ENCODE measurements at places on chromosomes 4 and X.

DNA sequence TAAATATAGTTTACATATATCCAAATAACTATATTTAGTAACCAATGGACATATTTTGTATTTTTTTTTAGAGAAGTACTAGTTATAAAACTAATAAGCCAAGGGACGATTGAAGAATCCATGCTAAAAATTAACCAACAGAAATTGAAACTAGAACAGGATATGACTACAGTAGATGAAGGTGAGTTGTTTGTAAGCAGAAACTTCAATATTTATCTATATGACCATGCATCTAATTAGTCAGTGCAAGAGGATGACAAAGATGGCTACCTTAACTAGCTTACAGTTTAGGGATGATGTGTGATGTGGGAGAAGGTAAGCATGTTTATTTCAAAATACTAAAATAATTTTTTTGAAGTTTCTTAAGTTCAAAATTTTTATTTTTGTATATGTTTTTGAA is 57.7 kb downstream of the HPGDS start:
- no peak for DNase-seq

GRCh38 chr4:183332447-183332846 is 10.2 kb upstream of the CLDN24 start:
- no peak for DNase-seq

DNA sequence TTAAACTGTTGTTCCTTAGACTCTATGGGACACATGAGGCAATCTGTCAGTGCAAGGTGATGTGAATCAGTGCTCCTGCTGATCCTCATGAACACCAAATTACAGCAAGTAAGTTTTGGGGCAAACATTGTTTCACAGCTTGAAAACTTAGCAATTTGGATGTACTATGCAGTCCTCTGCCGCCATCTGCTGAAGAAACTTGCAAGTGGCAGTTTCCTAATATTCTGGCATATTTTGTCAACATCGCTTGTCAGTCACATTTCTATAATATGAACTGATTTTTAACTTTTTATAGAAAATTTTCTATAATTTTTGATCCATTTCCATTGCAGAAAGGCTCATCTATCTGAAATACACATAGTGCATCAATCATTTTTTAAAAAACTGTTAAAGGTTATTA is 56.3 kb downstream of the ZAR1 start:
- DNase-seq: no peak

- DNase-seq: no peak
These were observed 189.9 kb downstream of the INPP4B start for GRCh38 chr4:142656178-142656577.

DNA sequence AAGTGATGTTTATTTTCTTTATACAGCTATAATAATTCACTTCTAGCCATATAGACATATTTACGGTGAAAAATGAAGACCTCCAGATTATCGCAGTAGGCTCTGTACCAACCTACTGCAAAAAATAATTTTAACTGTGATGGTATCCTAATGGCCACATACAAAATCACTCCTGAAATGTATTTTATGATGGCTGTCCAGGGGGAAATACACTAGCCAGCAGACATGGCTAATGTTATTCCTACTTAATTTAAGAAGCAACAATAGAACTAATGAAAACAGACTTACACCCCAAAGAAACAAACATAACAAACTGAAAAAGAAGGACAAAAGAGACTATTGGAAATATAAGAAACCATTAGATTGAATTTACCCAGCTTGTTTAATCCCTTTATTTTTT is 4.6 kb downstream of the NKX6-1 start:
- DNase-seq: no peak

DNA sequence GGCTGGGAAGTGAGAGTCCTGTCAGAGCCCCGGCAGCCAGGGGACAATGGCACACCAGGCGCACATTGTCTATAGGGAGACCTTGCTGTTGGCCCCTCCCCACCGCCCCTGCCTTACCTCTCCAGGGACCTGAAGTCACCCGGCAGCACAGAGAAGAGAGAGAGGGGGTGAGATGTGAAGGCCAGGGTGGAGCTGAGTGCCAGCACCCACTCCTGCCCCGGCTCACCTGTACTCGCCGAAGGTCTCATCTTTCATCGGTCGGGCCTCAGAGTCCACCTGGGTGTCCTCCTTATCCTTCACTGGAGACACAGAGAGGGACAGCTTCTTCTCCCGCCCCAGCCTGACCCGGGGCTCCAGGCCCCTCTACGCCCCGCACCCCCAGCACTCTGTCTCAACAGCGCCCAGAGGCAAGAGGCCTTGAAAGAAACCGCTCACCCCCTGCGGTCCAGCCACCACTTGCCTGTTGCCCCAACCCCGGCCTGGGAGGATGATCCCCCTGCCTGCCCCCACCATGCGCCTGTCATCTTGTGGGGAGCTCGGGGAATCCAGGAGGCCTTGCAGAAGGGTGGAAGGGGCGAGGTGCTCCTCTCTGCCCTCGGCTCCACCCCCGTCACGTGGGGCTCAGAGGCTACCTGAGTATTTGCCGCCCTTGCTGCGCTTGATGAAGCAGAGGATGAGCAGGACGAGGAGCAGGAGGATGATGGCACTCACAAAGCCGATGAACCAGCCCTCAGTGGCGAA is 22.6 kb downstream of the L1CAM start:
- no peak for DNase-seq

- no peak for DNase-seq
These were observed 28.8 kb downstream of the NKX6-1 start for GRCh38 chr4:84470204-84470785.

- DNase-seq: no peak
These were observed at the start of gene ZFYVE28 for GRCh38 chr4:2417765-2418649. Gene ZFYVE28 (minus strand): TSS chr4:2418645. CDS start chr4:2418323, 322 bp downstream.

DNA sequence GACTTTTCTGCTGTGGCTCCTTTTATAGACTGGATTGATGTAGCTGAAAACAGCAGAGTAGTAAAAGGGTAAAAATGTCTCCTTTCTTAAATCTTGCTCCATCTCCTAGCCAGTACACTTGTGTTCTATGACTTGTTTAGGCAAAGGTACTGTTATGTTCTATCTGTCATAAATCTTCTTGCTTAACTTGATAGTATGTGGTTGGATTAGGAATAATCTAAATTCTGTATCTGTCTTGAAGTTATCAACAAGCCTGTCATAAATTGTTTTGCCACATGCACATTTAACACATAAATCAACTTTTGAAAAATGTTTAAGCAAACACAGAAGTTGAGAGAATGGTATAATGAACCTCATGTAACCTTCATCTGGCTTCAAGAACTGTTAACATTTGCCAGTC is 157.0 kb downstream of the FRAS1 start:
- no peak for DNase-seq

DNA sequence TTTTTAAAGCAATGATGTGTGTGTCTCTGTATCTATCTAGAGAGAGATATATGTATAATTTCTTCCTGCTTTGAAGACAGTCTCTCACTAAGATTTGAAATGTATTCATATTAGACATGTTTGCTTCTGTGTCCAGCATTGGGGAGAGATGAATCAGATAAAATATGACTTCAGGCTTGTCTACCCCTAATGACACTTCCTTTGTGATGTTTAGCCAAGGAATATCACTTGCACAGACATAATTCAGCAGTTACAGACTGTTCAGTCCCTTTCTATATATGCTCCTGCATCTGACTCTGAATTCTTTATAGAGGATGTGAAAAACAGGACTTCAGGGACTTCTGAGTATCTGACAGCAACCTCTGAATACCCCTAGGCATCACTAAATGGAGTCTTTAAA is 158.4 kb downstream of the DCLK2 start:
- DNase-seq: no peak

- DNase-seq: no peak
These were observed 20.7 kb upstream of the GRXCR1 start for GRCh38 chr4:42871671-42872290.

GRCh38 chr4:52983563-52984303 is 121.6 kb downstream of the RASL11B start:
- no peak for DNase-seq

DNA sequence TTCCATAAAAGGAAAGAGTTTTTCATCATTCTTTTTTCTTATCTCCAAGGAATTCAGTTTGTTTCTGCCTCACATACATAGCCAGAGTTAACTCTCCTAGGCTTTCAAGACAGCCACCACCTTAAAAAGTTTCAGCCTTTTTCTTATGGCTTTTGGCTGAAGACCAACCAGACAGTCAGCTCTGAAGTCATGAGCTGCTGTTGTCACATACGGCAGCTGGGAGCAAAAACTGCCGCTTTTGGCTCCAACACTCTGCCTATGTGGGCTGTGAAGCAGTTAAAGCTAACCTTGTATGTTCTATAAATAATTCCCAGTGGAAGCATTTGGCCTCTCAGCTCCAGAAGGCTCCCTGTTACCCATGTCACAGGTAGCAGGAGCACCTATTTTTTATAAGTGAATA is 104.1 kb downstream of the KLHL4 start:
- DNase-seq: no peak

DNA sequence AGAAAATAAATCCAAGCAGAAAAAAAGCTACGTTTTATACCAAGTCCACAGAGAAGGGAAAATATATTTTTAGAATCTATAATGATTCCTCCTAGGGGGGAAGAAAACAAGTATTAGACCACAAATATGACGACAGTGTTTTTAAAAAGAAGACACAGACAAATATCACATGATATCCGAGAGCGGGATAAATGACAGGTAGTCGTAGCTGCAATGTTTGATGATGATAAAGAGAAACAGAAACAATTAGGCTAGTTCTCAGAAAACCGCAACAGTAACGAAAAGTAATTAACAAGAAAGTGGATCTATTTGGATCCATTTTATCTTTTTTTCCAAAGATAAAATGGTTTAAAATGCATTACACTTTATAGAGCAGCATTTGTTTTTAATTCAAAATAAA is 918 bp downstream of the HAUS3 start:
- DNase-seq: no peak

DNA sequence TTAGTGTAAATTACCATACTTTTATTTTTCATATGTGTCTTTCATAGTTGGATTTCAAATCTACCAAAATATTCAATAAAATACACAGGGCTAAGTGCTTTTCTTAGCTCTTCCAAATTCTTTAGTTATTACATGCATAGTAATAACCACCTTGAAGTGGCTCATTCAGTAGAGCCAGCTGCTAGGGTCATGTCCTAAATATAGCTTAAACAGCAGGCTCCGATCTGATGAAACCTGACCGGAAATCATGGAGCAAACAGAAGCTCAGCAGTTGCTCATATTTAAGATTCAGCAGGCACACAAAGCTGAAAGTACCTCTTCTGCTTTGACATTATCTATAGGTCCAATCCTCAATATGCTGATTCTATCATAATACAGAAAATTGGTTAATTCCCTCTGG is 1470.4 kb downstream of the ADGRL3 start:
- DNase-seq: no peak

- no peak for DNase-seq
These were observed 294.6 kb upstream of the NRK start for GRCh38 chrX:105527759-105528158.

DNA sequence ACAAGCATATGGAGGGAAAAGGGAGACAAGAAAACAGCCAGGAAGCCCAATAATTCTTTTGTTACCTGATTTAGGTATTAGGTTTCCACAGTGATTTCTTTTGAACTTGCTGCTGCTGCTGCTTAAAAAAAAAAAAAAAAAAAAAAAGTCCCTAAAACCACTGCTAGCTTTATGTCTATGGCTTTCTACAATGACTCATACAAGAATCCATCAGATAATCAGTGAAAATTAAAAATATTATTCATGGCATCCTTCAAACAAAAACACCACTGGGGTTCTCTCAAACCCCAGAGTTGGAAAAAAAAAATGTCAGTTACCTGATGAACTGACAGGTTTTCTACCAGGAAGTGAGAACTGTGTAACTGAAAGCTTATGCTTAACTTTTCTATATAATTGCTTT is 14.3 kb downstream of the EPHA5 start:
- DNase-seq: no peak

DNA sequence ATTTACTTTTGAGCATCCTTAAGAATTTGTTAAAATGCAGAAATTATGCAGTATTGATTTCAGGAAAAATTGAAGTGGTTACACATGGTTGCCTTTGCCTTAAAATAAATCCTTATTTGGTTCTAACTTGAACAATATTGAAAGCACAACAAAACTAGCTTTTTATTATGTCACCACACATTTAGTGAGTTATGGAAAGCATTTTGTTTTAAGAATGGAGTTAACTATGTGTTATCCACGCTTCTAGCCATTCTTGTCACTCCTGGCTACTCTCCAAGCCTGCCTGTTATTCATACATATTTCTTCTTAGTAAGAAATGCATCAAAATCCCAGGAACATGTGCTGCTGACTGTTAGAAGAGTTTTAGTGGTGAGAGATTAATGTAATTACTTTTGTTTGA is 73.9 kb downstream of the FAT4 start:
- DNase-seq: no peak

DNA sequence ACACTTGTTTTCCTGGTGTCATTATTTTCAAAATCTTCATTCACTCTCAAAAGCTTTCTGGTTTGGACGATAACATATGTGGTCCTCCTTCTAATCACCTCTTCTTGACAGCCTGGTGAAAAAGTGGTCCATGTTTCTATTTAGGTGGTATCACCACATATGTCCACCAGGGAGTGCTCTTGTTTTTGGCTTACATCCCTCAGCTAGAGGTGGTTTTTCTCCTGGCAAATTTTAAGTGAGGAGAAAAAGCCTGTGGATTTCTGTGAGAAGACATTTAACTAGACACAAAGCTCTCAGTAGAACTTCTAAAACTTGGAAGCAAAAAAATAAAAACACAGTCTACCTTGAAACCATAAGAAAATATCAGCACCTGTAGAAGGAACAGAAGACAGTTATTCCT is 58.0 kb upstream of the FRMPD4 start:
- no peak for DNase-seq

- no peak for DNase-seq
These were observed 102.7 kb downstream of the PHOX2B start for GRCh38 chr4:41645728-41646390.

GRCh38 chrX:99857455-99857854 is 552.6 kb downstream of the PCDH19 start:
- DNase-seq: no peak

DNA sequence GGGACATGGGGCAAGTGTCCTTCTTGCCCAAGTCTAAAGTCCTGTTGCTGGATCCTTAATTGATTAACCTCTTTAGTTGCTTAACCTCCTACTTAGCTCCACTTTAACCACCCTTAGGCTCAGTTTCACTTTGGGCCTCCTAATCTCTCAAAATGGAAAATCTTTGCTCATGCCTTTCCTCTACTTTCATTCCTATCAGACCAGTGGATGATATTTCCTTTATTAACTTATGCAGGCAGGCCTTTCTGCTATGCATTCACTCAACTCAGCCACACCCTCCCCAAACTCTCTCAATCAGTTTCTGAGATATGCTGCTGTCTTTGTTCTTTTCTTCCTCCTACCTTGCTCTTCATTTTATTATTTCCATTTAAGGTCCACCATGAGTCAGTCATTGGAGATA is 14.4 kb upstream of the ARSJ start:
- DNase-seq: no peak

- DNase-seq: no peak
These were observed 71.3 kb downstream of the HTRA3 start for GRCh38 chr4:8340781-8341241.

DNA sequence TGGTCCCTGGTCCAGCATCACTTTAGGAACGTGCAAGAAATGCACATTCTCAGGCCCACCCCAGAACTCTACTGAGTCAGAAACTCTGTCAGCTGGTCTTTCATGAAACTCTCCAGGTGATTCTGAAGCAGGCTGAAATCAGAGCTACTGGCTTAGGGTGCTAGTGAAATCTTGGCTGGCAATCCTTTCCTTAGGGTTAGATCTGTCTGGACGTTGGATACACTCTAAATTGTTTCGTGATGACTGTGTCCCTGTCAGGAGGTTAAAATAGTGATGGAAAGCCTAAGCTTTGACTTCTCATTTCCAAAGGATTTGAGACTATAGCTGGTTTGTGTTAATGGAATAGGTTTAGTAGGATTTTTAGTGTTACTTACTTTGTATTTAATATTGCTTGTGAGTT is 99.1 kb downstream of the ARHGAP10 start:
- DNase-seq: no peak

GRCh38 chrX:43693602-43694406 is 37.7 kb downstream of the MAOA start:
- no peak for DNase-seq

Measured in stimulated activated CD8-positive, alpha-beta memory T cell treated with anti-CD3 and anti-CD28 coated beads, Interleukin-4, amount 100 ng/mL, for 1 hour (primary cell).